Central memory CD4-positive, alpha-beta T cell (primary cell): ENCODE measurements at places on chromosomes 5 and 9.

DNA sequence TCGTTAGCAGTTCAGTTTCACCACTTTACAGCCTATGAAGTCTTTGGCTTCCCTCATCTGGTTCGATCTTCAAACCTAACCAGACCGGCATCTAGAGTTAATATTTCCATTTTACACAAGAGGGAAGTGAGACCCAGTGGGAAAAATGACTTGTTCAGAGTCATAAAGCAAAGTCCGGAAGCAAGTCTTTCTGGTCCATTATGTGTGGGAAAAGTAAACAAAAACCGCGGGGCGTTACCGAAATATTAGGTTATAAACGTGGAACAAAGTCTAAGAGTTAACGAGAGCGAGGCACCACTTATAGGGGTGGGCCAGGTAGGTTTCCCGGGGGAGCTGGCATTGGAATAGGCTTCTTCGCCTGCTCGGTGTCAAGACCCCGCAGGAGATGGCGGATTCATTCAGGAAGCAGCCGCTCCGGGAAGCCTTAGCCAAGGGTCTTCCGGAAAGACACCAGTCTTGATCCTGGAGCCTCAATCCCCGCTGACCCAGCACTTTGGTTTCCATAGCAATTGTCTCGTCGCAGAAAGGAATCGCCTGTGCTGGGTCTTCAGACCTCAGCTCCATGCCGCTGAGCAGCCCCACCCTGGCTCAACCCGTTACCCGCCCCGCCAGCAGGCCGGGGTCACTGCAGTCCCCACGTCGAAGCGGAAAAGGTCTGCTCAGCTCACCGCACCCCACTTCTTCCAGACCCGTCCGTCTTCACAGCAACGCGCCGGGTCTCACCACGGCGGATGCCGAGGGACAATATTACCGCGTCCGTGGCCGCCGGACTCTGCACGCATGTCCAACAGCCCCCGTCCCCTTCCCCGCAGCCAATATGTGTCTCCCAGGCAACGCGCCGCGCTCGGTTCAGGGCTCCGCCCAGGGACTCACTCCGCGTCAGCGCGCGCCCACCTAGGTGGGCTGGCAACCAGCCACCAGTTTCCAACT lies at the start of gene C5orf52:
Gene C5orf52 (plus strand): TSS at position 872 of the 930 bp plus-strand sequence. CDS start 82 bp downstream, outside the sequence.
- DNase-seq, result no peak

- DNase-seq, result peak; percentile 65
These were observed 14.4 kb downstream of the PRKACG start for GRCh38 chr9:68999393-69000105.

DNA sequence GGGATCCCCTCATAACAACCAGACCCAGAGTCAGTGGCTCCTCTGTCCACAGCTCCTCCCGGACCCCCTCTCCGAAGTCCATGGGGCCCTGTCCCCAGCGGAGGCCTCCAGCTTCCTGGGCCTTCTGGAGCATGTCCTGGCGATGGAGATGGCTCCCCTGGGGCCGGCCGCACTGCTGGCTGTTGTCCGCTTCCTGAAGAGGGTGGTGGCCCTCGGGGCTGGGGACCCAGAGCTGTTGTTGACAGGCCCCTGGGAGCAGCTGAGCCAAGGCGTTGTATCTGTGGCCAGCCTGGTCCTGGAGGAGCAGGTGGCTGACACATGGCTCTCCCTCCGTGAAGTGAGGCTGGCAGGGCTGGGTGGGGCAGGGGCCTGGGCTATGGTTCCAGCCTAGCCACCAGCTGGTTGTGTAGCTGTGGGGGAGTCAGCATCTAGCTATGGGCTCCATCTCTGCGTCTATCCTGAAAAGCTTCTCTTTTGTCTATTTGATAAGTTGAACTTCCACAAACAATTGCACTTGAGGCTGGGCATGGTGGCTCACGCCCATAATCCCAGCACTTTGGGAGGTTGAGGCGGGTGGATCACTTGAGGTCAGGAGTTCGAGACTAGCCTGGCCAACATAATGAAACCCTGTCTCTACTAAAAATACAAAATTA lies 4.7 kb downstream of the ADGRD2 start:
- DNase-seq, result no peak

DNA sequence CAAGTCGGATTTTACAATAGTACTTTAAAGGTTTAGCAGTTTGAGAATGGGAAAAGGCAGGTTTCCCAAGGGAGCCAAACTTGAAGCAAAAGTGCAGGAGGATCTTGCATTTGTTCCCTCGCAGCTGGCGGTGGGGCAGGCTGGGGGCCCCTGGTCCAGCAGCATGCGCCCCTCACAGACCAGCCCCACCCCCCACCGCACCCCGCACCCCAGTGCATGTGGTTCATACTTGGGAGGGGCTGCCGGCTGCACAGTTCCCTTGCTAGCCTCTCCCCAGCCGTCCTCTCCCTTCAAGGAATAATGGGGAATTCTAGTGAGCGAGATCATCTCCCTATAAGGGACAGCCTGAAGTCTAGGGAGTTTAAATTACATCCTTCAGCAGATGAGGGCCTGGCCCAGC lies 273.1 kb upstream of the IRX2 start:
- DNase-seq, result no peak

DNA sequence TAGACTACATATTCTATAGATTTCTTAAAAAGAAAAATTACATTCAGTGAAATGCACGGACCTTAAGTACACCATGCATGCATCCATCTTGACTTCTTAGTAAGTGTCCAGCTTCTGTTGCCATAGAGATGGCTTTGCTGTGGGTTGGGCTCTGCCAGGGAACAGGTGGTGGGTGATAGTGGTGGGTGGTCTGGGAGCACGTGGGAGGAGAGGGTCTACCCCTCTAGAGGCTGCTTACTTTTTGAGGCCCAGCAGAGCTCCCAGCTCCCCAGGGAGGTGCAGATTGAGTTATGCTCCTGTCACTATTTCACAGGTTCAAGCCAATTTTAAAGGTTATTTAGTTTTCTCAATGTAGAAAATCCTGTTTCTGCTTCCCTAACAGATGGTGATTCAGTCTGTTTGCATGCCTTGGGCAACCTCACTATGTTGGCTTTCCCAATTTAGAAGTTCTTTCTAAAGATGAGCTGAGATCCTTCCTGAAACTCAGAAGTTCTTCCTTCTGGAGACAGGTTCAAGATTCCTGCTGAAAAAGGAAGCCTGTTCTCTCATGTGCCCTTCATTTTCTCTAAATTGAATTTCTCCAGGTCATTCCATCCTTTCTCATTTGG lies 107.4 kb upstream of the LHFPL2 start:
- DNase-seq, result no peak

DNA sequence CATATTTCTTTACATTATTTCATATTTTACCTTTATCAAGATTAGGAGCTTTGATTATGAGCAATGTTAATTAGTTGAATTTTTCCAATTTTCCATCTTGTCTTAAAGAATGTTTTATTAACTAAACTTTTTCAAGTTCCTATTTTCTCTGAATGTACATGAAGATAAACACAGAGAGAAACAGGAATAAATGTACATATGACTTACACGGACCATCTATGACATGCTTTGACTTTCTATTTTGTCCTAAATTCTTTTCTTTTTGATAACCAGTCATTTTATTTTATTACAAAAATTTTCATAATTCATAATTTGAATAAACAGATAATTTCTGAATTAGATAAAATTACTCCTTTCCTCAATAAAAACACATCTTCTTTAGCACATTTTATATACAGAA lies 1038.8 kb upstream of the ARRDC3 start:
- no peak for DNase-seq
